ENCODE measurements at places on chromosomes 4 and X.

GRCh38 chr4:1222938-1223690, 25.8 kb downstream of the CTBP1 start:
- no peak for DNase-seq

- peak; percentile 64 for DNase-seq
These were observed 58.5 kb downstream of the ASMT start for GRCh38 chrX:1673337-1673736.

- DNase-seq: no peak
These were observed 12.2 kb upstream of the MCF2 start for GRCh38 chrX:139720136-139720535.

DNA sequence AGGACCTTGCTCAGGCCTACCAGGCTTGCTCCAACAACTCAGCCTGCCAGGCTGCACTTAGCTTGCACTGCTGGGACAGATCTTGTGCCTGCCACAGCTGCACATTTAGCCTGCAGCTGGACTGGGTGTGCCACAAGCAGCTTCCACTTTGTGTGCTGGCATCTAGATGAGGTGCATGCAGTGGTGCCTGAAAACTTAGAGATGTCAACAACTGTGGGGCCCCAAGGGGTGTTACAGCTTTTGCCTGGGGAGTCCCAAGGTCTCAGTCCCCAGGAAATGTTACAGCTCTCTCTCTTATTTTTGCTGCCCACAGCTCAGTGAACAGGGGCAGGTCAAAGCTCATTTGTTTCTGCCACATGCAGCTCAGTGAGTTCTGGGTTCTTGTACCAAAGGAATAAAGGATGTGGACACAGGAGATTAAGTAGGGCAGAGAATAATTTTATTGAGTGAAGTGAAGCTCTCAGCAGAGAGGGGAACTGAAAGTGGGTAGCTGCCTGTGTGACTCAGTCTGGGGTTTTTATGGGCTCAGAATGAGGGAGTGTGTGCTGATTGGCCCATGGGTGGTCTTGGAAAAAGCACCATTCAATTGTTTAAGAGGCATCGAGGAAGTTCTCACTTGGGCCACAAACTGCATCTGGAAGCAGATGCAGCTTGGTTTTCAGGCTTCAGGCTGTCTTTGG, 828.3 kb downstream of the TECRL start:
- DNase-seq: no peak

DNA sequence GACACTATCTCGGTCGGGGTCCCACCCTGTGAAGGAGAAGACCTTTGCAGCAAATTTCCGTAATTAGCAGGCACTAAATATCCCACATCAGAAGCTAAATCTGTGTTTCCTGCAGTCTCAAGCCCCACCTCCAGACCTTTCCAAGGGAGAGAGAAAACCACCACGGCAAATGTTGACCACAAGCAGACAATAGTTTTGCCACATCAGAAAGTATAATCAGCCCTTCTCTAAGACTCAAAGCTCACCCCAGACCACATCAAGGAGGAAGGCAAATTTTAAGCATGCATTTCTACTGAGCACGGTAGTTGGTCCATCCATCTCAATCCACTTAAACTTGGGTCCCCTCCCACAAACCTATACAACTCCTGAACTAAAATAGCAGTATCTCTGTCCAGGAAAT, 398.5 kb downstream of the GPM6A start:
- no peak for DNase-seq

GRCh38 chrX:131816551-131817136, 206.5 kb upstream of the STK26 start:
- DNase-seq: no peak

GRCh38 chr4:87805971-87806370, 6.6 kb downstream of the IBSP start:
- no peak for DNase-seq

GRCh38 chr4:114562176-114562904, 36.3 kb upstream of the UGT8 start:
- DNase-seq: no peak

DNA sequence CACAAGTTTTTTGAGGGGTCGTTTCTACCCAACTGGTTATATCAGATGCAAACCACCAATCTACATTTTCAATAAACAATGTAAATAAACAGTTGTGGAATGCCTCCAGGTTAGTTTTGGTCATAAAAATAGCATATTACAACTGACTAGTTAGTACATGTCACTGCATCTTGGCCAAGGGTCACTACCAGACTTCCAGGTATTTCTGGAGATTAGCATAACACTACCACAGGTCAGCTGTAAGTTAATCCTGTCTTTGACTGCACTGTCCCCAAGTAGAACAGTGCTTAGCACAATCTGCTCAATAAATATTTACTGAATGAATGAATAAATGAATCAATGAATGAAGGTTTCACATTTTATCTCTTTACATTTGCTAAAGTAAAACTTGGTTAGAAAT, 64.4 kb downstream of the TBC1D19 start:
- DNase-seq: no peak

GRCh38 chr4:179465131-179465797, 2023.0 kb upstream of the AGA start:
- DNase-seq: no peak

DNA sequence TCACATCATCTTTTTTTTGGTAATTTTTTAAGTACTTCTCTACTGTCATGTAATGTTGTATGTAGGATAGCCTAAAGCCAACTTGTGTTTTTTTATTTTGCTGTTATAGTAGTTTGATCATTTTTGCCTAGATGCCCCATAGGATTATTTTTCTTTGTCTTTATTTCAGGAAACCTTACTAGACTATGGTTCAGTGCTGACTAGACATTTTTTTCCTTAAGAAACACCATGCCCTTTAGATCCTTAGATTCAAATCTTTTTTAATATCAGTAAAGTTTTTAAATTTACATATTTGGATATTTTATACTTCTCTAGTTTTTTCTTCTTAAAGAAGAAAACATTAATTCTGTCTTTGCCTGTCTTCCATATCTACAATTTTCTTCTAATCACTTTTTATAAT, 221.3 kb downstream of the IDS start:
- no peak for DNase-seq

GRCh38 chr4:17578482-17578891, 1.5 kb downstream of the LAP3 start:
- DNase-seq: no peak

GRCh38 chr4:103012060-103012459, 7.4 kb downstream of the SLC9B1 start:
- no peak for DNase-seq

DNA sequence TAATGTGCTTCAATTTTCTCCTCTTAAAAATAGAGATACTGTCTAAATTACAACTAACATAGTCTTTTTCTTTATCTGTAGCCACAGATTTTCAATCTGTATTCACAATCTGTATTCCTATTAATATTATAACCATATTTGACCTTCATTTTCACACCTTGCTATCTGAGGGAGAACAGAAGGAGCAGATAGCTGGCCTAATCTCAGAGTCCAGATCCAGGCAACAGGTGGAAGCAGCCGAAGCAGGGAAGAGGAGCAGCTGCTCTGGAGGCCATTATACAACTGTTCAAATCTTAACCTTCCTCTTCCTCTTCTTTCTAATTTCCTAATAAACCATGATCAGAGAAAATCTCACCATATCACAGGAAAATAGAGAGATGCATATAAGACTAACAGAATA, 14.2 kb downstream of the SEPSECS start:
- DNase-seq: no peak

DNA sequence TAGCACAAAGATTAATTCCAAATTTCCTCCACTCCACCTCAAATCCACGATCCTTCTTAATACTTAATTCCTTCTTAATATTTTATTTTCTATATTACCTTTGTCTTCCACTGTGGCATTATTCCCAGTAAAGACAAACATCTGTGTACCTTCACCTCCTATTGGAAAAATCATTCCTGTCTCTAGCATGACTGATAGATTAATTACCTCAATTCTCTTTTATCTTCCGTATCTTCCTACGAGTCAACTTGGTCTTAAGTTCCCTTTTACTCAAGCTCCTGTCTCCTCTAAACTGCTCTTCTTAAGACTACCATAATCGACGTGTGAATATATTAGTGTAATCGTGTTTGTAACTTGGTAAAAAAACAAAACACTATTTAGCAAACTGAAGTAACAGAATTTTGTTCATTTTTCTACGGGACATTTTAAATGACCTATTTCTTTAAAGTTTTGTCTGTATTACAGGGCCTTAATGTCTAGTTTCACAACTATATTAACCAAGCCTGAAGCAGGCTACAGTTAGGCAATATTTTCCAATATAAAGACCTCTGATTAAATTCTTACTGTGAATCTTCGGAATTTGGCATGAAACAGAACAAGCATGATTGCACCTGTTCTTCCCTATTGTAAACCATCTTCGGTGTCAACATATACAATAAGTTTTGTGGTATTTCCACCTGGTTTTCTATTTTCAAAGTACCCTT, 1.1 kb upstream of the USP38 start:
- no peak for DNase-seq

GRCh38 chr4:76641351-76641750, 206.3 kb downstream of the SHROOM3 start:
- DNase-seq: no peak

DNA sequence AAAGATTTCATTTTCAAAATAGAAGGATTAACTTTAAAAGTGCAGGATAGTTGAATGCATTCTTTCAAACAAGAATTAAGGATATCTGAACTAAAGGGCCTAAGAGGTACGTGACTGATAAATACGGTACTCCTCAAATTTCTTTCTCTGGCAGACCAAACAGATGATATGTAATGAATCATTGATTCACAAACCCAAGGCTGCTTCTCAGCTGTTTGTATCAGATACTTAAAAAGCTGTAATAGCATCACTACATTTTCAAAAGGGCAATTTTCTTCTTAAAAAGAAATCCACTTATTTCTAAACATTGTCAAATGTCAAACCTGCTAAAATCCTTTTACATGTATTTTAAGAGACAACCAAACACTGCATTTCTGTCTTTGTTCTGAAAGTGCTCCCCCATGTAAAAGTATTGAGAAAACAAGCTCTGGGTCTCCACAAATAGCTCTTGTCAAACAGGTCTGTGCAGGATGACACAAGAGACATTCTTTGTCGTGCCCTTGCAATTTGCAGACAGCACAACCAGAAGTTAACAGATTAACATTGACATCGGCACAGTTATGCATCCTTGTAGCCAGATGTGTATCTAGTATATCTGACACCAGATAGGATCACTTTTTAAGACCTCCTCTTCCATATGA, 82.0 kb downstream of the MANBA start:
- no peak for DNase-seq

- DNase-seq: no peak
These were observed 9.9 kb downstream of the FNIP2 start for GRCh38 chr4:158778712-158779111.

DNA sequence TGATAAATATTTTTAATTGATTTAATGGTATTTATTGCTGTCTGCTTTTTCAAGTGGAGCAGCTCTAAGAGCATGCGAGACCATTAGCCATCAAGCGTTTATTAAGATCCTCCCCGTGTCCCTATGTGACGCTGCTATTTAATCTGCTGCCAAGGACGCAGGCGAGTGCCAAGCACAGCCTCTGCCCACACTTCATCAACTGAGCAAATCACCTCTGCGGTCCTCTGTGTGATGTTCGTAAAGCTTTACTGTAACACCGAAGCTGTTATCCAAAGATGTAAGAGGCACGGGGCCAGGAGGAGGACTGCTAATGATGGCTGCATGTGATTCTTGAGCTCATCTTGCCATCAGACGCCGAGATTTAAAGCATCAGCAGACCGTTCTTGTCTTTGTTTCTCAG, 79.5 kb downstream of the STOX2 start:
- no peak for DNase-seq

GRCh38 chr4:188411805-188412204, 272.6 kb downstream of the TRIML1 start:
- DNase-seq: no peak

GRCh38 chrX:144819406-144819805, 427.9 kb upstream of the SPANXN1 start:
- DNase-seq: no peak

- DNase-seq: no peak
These were observed 46.4 kb downstream of the ACOX3 start for GRCh38 chr4:8394061-8394519.

DNA sequence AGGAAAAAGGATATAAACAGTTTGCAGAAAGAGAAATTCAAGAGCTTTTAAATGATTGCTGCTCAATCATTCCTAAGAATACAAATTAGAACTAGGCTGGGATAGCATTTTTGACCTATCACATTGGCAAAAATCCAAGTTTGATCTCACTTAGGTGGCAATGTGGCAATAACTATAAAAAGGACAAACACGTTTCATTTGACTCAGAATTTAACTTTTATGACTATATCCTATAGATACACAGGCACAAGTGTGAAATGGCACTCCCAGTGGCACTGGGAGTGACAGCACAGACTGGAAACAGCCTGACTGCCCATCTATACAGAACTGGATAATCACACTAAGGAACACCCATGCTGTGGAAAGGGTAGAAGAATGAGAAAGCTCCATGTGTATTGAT, 11.1 kb downstream of the CENPU start:
- no peak for DNase-seq

DNA sequence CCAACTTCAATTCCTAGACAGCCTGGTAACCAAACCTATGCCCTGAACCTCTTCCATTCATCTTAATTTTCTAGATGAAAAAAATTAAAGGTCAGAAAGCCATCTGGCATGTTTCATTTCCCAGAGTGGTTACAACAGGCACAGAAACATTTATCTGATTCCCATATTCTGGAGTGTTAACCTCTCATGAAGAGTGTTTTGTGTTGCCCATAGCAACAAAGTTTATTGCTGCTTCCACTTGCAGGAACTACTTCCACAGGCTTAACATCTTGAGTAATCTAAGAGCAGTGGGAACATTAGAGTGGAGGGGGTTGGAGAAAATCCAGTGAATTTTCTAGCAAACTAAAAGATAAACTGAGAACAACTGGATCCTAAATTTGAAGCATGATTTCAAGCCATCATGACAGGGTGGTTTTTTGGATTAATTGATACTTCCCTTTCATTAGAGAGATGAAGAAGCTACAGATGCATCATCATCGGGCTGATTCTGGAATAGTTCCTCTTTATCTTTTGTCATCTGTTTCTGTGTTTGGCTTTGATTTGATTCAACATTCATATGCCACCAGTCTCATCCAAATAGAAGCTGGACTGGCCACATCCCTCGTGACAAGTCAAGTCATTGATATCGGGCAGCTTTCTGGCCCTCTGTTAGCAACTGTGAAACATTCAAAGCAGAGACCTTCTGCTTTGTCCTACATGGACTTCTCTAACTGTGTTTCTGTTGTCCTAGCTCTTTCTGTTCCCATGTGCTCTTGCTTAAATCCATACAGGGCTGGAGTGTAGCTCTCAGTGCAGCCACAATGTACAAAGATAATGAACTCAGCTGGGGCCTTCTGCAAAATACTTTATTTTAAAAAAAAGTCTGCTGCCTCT, 167.3 kb downstream of the MID1IP1 start:
- no peak for DNase-seq
